Stimulated activated memory B cell treated with anti-CD40 and anti-IgM and Interleukin-4, amounts not matched to agents 10 μg/mL and 1 μg/mL and 100 μg/mL, for 72 hours (primary cell): ENCODE measurements at places on chromosomes 5 and 9.
A peak's percentile ranks its signal among the peaks of the same experiment; 100 is the strongest.

DNA sequence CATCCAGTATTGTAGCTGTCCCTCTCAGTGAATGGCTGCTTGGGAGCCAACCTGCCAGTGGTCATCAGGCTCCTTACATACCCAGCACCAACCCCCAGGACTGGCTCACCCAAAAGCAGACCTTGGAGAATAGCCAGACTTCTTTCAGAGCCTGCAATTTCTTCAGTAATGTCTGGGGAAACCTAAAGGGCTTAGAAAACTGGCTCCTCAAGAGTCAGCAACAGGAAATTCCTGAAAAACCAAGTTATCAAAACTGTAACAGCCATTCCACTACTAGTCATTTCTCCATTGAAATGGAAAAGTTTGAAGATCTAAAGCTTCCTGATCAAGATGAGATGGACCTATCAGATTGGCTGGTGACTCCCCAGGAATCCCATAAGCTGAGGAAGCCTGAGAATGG, 12.3 kb upstream of the STING1 start:
- ATAC-seq = no peak

DNA sequence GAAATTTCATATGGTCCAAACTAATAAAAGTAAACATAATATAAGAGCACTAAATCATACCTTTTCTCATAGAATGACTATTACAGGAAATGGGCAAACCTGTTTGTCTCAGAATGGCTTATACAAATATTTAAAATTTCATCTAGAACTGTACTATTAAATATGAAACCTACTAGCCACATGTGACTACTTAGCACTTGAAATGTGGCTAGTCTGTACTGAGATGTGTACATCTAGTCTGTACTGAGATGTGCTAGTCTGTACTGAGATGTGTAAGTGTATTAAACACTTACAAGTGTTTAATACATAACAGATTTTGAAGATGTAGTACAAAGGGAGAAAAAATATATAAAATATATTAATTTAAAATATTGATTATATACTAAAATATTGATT, 22.4 kb downstream of the ABITRAM start:
- no peak for ATAC-seq

GRCh38 chr9:28718226-28718625, 1144.9 kb upstream of the C9orf72 start:
- no peak for ATAC-seq

DNA sequence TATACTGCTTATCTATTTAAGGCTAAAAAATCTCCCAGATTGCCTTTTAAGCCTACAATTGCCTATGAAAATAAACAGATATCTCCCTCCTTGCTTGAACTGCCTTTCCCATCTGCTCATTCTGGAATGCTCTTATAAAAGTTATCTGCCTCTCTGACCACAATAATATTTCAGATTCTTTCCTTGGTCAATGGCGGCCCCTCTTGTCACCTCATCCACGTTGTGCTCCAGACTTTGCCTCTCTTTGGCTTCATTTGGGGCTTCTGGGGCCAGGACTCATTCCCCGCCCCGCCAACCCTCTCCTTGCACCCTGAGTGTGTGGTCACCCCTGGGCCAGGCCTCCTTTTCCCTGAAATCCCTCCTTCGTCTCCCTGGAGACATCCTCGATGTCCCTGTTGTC, 110.0 kb upstream of the RPS23 start:
- no peak for ATAC-seq

DNA sequence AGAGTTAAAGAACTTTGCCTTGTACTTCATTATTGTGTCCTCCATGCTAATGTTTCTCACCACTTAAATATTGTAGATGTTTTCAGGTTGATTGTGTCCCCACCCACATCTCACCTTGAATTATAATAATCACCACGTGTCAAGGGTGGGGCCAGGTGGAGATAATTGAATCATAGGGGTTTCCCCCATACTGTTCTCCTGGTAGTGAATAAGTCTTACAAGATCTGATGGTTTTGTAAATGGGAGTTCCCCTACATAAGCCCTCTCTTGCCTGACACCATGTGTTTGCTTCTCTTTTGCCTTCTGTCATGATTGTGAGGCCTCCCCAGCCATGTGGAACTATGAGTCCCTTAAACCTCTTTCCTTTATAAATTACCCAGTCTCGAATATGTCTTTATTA, 248.3 kb downstream of the FBXL7 start:
- ATAC-seq = no peak

- no peak for ATAC-seq
Measured at GRCh38 chr9:22913026-22913425, 466.4 kb downstream of the DMRTA1 start.

- peak; percentile 41 for ATAC-seq
Measured at GRCh38 chr5:131413605-131414559, 150.0 kb downstream of the CDC42SE2 start.

DNA sequence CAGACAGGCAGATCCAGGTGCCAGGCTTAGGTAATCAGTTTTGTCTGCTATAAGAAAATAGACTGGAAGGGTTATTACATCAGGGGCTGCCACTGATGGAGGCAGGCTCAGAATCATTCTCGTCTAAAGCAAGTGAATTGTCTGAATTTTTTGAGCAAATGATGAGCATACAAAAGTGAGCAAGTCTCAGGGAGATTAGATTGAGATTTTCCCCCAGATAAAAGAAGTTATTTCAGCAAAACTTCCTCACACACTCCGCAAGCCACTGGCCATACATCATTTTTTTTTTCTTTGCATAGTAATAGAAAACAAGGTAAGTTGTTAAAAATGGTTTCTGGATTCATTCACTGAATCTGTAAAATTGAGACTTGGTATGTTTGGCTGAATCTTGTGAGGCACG, 52.9 kb downstream of the ZNF462 start:
- no peak for ATAC-seq

DNA sequence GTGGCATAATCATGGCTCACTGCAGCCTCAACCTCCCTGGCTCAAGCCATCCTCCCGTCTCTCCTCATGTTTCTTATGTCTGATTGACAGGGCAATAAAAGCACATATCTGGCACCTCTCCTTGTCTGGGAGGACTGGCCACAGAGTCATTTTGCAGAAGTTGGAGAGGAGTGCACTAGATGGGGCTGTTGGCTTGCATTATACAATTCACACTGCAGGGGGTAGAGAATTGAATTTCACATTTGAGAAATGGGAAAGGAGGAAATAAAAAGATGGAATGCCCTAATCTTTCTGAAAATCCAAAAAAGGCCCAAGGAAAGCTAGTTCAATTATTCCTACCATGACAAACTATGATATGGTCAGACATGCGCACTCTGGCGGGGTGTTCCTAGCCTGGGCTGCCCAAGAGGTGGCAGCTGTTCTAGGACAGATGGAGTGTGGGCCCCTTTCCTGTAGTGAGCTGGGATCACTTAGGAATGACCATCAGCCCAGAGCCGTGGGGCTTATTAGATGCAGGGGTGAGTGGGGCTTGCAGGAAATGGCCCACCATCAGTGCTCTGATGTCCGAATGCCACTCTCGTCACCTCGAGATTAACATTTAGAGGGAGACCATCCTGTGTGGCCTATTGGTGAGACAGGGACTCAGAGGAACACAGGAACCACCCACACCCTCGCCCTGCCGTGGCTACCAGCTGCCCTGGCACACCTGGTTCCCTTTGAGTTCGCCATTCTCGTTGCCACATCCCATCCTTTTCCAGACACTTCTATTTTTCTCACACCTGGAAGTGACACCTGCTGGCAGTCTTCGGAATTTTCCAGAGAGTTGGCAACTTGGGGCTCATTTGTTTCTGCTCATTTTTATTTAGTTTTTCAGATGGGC, 21.8 kb upstream of the ANKRD18A start:
- no peak for ATAC-seq

GRCh38 chr9:19104515-19105282, 2.0 kb upstream of the HAUS6 start:
- ATAC-seq = no peak

DNA sequence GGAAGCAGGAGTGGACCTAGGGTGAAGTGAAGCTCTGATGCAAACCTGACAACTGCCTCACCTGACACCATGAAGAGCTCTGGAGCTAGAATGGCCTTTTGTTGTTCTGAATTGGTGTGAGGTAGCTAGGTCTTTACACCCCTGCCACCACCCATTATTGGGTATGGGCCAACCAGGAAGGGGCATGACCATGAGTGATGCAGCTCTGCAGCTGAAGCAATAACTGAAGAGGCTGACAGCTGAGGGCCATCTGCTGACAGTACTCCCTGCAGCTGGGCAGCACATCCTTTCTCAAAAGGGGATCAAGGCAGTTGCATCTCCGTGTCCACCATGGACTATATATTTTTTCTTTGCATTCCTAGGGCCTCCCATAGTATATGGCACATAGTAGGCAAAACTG, 87.0 kb upstream of the TLE1 start:
- no peak for ATAC-seq

DNA sequence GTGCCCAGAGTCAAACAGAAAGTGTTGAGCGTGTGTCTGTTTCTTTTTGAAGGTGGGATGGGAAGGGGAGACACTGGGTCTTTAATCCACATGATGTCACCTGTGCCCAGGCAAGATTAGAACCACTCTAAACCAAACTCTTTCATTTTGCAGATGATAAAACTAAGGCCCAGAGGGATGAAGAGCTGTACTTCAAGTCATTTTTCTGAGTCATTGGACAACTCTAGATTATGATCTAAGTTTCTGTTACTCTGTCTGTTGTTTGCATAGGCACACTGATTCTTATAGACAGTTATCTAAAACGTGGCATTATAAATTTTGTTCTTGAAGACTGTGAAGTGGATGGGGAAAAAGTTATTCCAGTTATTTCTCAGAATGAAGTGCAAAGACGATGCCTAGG, 48.8 kb downstream of the MAST4 start:
- no peak for ATAC-seq

DNA sequence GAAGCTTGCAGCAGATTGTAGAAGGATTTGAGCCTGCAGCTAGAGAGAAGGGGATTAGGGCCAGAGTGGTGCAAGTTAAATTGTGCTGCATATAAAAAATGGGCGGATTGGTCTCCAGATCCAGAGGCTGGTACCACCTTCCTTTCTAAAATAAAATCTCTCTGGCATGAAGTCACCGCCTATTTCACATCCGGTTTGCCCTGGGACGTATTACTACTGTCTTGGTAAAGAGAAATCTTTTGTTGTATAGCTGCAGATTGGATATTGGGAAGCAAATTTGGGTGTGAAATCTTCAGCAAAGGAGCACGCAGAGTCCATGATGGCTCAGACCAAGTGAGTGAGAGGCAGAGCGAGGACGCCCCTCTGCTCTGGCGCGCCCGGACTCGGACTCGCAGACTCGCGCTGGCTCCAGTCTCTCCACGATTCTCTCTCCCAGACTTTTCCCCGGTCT, at the start of gene GABRA1:
GABRA1 (plus strand) TSS at position 180 of the 451 bp plus-strand sequence. CDS start 2,691 bp downstream, outside the sequence.
- no peak for ATAC-seq

DNA sequence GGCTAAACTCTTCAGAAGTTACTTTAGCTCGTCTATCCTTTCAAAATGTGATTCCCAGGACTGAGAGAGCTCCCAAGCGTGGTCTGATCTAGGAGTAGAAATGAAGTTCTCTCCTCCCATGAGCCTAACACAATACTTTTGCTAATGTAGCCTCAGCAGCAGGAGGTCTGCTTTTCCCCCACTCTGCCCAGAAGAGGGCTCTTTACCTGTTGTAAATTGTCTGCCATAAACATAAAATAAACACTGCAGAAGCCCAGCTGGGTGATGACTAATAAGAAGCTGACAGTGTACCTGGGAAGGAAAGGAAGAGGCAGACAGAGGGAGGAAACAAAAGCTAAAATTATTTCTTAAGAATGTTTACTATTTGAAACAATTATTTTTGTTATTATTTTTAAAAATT, 15.4 kb downstream of the SLC36A3 start:
- peak; percentile 47 for ATAC-seq

DNA sequence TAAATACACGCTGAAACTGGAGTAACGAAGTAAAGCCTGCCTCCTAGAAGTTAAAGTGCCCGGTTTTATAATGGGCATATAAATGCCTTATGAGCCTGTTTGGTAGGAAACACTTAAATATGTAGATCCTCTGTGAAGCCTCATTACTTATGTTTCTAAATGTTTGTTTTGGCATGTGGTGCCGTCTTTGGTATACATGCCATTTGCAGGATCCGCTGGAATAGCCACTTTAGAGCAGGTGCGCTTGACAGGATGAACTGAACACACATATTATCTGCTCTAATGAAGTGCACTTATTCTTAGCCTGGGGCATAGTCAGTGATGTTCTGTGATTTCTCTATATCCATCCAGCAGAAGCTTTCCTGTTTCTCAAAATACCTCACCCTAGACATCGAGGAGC, 778.1 kb upstream of the WWC1 start:
- ATAC-seq = no peak

- ATAC-seq = no peak
Measured at GRCh38 chr5:31133488-31133887, 60.0 kb upstream of the CDH6 start.

- no peak for ATAC-seq
Measured at GRCh38 chr5:59062986-59063683, 480.3 kb downstream of the RAB3C start.

GRCh38 chr5:2914022-2914661, 162.7 kb upstream of the IRX2 start:
- no peak for ATAC-seq

DNA sequence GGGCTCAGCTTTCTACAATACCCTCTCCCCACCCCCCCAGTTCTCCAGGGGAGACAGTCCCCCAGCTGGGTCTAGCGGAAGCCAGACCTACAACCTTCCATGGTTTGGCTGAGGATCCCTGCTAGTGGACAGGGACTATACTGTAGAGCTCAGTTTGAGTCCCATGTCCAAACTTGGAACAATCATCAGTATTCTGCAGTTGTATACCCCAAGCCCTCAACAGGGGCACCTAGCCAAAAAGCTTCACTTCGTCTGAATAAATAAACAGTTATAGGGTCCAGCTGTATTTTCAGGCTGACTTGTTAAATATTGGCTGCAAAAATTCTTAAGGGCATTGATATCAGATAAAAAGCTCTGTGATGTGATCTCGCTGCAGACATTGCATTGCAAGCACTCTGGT, 15.4 kb upstream of the C9 start:
- ATAC-seq = no peak

DNA sequence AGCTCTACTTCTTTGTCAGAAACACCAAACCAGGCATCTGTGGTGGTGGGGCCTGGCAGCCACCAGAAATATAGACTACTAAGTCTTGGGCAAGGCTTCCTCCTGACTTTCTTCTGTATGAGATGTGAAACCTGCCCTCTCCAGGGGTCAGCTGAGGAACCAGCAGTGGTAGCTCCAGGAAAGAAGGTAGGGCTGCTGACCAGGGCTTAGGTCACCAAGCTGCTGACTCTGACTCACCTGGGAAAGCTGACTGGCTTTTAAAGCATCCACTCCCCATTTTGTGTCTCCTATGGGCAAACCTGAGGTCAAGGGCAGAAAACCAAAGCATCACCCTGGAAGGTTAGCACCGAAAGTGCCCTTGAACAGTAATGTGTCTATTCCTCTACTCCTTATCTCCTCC, 10.4 kb upstream of the SH3TC2 start:
- ATAC-seq = no peak

- ATAC-seq = peak; percentile 3
Measured at GRCh38 chr9:127938298-127938690, 640 bp upstream of the DPM2 start.
